ENCODE measurements at places on chromosomes 12 and 14.

- DNase-seq = no peak
Observed at GRCh38 chr14:33444136-33444535, 505.5 kb downstream of the NPAS3 start.

DNA sequence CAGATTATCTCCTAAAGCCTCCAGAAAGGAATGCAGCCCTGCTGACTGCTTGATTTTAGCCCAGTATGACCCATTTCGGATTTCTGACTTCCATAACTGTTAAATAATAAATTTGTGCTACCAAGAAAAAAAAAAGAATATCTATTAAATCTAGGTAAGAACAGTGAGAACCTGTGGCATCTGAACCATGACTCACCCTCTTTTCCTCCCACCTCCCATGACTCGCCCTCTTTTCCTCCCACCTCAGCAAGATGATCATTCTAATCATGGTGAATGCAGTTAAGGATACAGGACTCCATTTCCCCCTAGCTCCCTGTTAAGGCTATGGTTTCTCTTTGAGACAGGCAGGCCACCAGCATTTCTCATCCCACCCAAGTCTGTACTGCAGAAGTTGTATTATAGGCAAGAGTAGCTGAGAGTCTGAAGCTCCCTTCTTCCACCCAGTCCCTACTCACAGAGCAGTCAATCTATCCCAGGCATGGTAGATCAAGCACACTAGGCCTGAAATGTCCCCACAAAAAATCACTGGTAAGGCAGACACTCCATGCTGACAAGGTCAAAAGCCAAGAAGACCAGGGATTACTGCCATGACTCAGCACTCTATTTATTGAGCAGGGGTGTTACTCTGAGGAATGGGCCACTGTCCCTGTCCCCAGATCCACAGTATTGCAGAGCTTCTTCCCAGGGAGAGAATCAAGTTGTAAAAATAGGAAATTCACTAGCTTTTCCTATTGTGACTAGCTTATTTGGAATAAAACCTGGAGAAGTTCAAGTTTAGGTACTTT, 188.9 kb downstream of the ADAMTS20 start:
- DNase-seq = no peak

- DNase-seq = no peak
Observed at GRCh38 chr12:117447665-117448366, 86.4 kb upstream of the NOS1 start.

DNA sequence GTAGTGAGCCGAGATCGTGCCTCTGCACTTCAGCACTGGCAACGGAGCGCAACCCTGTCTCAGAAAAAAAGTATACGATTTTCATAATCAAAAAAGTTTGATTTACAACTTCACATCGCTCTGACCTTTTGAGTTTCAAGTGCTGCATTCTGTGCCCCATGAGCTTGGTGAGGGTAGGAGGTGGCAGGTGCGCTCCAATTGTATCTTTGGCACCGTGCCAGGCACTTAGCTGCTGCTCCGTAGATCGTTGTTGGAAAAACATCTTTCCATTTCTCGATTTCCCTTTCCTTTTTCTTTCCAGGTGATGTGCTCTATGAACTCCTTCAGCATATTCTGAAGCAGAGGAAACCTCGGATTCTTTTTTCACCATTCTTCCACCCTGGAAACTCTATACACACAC, 203.7 kb downstream of the ETV6 start:
- no peak for DNase-seq

DNA sequence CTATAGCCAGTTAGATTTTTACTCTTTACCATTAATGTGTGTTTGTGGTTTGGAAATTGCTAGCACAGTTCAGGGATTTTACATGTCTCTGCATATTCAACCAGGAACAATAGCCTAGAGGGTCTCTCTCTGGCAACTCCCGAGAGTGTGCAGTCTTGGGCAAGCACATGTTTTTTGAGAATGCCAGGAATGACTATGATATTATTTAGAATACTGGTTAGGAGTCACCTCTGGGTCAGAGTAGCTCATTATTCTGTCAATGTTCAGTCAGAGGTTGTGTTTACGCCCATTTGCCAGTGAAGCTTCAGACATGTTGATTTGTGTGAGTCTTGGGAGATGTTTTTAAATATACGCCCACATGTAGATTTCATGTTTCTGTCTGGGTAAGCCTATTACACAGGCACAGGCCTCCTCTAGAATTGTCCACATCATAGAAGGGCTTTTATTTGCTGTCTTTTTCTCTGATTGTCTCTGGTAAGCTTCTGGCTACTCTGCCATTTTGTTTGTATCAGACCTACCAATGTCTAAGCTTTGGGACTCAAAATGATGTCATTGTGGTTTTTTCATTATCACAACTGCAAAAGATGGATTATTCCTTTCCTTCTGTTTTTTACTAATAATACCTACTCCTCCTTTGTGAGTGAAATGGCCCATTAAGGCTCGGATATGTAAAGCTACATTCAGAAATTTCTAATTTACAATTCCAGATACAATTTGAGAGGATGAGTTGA, 203.1 kb upstream of the PPFIA2 start:
- no peak for DNase-seq

- DNase-seq = no peak
Observed at GRCh38 chr12:128388461-128389000, 121.6 kb downstream of the TMEM132C start.

DNA sequence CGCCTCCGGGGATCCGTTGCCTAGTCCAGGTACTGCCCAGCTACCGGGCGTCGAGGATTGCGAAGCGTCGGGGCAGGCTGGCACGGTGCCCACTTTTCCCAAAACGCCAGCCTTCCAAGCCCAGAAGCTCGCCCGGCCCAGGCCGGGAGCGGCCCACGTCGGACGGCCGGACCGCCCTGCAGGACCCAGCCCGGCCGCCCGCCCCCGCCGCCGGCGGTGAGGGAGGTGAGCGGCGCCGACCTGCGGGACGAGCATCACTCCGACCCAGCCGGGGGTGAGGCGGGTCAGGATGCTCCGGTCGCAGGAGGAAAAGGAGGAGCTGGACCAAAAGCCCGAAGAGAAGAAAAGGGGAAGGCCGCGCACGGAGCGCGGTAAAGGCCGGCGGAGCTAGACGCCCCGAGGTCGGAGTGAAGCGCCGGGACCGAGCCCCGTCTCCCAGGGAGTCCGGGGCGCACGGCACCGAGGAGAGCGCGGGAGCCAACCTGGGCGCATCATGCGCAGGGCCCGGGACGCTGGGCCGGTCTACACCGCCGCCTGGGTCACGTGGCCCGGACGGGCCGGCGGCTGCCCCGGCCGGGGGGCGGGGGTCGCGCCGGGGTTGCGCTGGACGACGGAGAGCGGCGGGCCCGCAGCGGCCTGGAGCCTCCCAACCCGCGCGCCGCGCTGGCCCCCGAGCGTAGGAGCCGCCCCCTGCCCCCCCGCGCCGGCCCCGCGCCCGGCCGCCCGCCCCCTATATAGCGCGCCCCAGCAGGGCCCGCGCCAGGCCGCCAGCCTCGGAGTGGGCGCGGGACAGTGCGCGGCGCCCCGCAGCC, at the start of gene AQP5:
TSS of gene AQP5 (plus strand) at position 762 of the 812 bp plus-strand sequence. CDS start 146 bp downstream, outside the sequence.
- DNase-seq = no peak

- DNase-seq = no peak
Observed at GRCh38 chr12:23628806-23629205, 320.7 kb downstream of the SOX5 start.

All from CD4-positive, alpha-beta T cell treated with Interleukin-6 at 100 ng/mL for 8 hours (primary cell).